ENCODE measurements at places on chromosomes 4 and X.

- DNase-seq: peak; percentile 16
Measured at GRCh38 chrX:111098874-111099273, 2.9 kb downstream of the PAK3 start.

GRCh38 chr4:85726555-85726954 lies 251.6 kb downstream of the ARHGAP24 start:
- no peak for DNase-seq

- no peak for DNase-seq
Measured at GRCh38 chrX:5054852-5055251, 1173.8 kb downstream of the NLGN4X start.

- DNase-seq: no peak
Measured at GRCh38 chr4:161538941-161539340, 624.9 kb downstream of the FSTL5 start.

- no peak for DNase-seq
Measured at GRCh38 chrX:129984111-129984958, 1.9 kb downstream of the BCORL1 start.

GRCh38 chrX:106612393-106612763 lies 600 bp downstream of the RADX start:
- DNase-seq: no peak

DNA sequence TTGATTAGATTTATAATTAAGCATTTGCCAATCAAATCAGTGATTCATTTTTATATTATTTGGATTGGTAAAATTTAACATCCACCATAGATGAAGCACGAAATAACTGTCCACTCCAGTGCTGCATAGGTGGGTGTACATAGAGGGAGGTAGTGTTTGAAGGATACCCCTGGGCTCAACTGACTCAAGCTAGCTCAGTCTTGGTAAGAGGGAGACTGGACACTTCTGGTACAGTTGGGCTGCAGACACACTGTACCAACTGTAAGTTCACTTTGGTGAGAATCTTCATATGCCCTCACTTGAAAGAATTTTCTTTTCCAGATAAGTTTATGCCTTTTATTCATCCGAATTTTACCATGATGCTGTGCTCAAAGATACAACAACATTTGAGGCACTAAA lies 48.6 kb upstream of the UGT2B15 start:
- no peak for DNase-seq

DNA sequence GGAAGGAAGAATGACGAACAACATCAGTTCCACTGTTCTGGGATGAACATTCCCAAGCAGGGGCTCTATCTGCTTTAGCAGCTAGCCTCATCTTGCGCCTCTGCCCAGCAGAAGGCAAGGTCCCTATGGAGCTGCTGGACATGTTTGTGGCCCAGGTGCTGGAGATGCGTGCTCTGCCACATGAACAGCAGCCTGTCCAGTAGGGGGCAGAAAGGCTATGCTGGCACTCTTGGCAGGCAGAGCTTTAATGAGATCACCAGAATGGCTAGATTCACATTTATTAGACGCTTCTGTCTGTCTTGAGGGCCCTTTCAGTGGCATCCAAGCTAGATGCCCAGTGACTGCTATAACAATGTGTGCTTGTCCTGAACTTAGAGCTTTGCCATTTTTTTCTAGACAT lies 1826.0 kb downstream of the STIM2 start:
- peak; percentile 61 for DNase-seq

- peak; percentile 9 for DNase-seq
Measured at GRCh38 chr4:187618701-187619281, 376.8 kb upstream of the ZFP42 start.

DNA sequence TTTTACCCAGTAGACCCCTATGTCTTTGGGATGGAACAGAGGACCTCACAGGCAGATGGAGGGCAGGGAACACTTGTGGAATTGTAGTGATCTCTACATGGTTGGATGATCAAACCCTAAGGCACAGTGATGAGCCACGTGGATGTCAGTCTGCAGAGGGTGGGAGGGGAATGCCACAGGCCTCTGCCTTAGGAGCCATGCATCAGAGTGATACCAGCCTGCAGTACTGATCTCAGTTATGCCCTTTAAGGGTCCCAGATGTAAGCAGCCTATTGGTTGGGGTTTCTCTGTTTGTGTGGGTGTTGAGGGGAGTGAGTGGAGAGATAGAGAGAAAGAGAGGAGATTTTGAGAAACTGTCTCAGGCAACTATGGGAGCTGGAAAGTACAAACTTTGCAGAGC lies 39.9 kb upstream of the XAGE1B start:
- DNase-seq: no peak

DNA sequence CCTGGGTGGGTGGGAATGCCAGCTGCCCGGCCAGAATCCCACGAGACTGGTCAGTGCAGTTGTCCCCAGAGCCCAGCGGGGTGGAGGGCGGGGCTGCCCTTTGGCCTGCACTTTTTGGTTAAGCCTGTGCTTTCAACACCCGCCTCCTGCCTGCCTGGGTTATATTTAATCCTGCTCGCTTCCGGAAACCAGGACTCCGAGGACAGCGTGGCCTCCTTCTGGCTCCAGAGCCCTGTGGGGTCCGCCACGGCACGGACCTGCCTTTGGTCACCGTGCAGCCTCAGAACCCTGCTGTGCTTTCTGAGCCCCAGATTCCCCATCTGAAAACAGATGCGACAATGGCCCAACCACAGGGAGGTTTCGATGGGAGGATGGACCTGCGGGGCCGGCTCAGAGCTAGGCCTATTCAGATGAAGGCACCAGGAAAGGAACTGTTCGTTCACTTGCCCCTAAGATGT lies 29.4 kb upstream of the KIAA0232 start:
- DNase-seq: no peak

DNA sequence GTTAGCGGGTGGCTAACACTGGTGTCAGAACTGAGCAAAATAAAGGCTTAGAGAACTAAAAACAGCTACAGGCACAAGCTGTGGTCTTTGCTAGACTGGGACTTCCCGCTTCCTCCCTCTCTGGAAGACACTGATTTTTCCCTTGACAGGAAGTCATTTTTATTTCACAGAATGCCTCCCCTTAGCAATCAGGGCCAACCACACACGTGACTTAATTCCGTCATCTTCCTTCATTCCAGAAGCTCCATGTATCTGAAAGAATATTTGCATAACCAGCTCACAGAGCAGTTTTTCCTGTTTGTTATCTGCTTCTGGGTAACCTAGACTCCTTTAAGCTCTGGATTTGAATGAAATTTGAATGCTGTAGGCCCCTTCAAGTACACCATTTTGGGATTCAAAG lies 327.5 kb upstream of the FRG1 start:
- no peak for DNase-seq

- peak; percentile 94 for DNase-seq
Measured at GRCh38 chr4:149409146-149409545, 406.5 kb downstream of the IQCM start.

GRCh38 chr4:159204566-159204965 lies 101.7 kb downstream of the RAPGEF2 start:
- DNase-seq: no peak

- no peak for DNase-seq
Measured at GRCh38 chr4:153273751-153274150, 69.5 kb downstream of the TRIM2 start.

GRCh38 chrX:102833136-102833535 lies 103.9 kb upstream of the RAB40AL start:
- DNase-seq: peak; percentile 13

- DNase-seq: peak; percentile 58
Measured at GRCh38 chrX:115562480-115562847, 1.5 kb downstream of the PLS3 start.
